Uterus (tissue), 4 donors: ENCODE measurements at places on chromosomes 3 and 15. TPM values are rescaled to one million over a fixed set of nuclear protein-coding genes. Genes with fewer than 3 reads are reported as not detected.

DNA sequence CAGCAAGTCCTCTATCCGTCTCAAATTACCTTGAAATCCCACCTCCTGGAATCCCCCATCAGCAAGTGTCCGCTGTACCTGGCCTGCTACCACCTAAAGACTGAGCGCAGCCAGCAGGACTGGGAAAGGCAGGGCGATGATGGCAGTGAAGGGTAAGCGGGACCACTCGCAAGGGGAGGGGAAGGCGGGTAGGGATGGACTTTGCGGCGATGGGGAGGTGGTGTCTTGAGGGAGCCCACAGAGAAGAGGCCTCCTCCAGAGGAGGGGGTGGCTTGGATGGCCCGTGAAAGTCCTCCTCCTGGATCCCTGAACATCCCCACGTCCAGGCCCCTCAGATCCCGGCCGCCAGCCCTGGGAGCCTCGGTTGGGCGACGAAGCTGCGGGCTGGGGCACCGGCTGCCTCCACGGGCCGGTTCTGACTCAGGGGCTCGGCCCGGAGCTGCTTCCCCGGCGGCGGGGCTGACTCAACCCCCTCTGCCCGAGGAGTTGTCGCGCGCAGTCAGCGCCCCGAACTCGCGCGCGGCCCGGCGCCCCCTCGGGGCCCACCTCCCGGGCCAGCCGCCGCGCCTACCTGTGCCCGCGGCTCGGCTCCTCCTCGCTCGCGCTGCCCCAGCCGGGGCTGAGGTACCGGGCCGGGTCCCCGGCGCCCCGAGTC lies 512 bp downstream of the LARP6 start:
- peak; percentile 47 for DNase-seq

DNA sequence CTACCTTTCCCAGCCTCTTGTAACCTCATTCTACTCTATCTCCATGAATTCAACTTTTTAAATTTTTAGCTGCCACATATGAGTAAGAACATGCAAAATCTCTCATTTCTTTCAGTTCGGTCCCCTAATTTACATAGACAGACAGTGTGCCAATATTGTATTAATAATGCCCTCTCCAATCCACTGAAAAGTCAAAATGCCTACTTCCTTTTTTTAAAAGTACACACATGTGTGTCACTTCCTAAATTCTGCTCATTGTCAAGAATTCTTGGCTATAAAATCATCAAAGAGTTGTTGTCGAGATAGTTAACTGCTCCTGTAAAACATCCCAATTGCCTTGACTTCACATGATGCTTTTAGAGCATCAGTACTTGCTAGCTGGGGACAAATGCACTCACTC lies 84.2 kb upstream of the IL12A start:
- no peak for DNase-seq

DNA sequence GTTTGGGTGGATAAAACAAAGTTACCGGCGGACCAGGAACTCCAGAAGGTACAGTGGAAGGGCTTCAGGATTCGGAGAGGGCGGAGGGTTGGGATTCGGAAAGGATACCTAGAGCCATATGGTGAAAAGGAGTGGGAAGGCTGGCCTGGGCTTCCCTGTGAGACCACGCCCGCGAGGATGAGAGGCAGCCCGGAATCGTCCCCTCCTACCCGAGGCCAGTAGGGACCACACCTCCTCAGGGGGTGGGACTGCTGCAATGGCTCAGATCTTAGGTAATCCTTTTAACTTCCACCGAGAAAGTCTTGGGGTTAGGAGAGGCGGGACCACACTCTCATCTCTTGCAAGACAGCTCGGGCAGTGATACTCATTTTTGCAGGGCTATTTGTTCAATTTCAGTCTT lies 511.3 kb downstream of the OCA2 start:
- no peak for DNase-seq

GRCh38 chr3:141660614-141660947 lies 77.5 kb upstream of the RNF7 start:
- no peak for DNase-seq

- no peak for DNase-seq
Observed at GRCh38 chr3:177934001-177934891, 602.0 kb upstream of the KCNMB2 start.

DNA sequence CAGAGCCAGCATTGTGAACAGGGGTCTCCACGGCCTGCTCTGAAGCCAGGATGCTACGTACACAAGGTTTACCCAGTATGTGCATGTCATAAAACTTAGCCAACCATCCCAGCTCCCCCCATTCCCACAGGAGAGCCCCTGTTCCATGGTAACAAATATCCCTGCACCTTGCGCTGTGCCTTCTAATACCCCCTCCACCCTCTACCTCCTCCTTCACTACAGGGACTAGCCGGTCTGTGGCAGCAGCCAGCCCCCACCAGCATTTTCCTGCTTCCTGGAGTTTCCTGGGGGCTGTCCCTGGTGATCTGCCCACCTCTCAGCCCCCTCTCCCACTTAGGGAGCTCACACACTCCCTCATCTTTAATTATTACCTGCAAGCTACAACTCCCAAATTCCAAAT lies 20.4 kb downstream of the ACSBG1 start:
- DNase-seq = no peak

The CAPN3 gene
- 17.4 TPM for total RNA-seq

The CELSR3 gene
- total RNA-seq = not detected

The KIF23 gene
- 2.6 TPM for total RNA-seq
